ENCODE measurements at places on chromosomes 3 and 15.

GRCh38 chr3:48400824-48401433, 28.9 kb downstream of the FBXW12 start:
- ATAC-seq: peak; percentile 32

DNA sequence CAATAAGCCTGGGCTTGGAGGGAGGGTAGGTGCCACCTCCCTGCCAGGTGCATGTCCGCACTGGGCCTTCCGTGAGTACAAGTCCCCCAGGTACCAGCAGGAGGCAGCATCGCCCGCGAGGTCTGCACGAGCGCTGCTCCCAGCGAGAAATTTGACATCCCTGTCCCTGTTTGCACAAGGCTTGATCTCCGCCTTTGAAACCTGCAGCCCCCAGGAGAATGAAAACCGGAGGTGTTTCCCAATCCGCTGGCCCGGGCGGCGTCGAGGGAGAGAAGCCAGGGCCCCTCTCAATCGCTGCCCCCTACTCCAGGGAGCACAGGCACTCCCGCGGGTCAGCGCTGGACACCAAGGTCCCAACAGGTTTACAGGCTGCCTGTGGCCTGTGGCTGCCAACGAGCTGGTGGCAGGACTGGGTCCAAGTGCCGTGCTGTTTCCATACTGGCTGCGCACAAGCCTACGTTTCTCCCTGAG, 961 bp downstream of the HAPLN3 start:
- ATAC-seq: peak; percentile 13

GRCh38 chr3:130354430-130354829, 9.0 kb downstream of the COL6A5 start:
- peak; percentile 48 for ATAC-seq

- peak; percentile 80 for ATAC-seq
Measured at GRCh38 chr3:43998836-43999727, 242.6 kb upstream of the TOPAZ1 start.

GRCh38 chr15:43517354-43518196, at the start of gene MAP1A:
Gene MAP1A (plus strand): TSS chr15:43517608. CDS start chr15:43521474, 3,866 bp downstream.
- peak; percentile 66 for ATAC-seq

- peak; percentile 59 for ATAC-seq
Measured at GRCh38 chr3:190504354-190505125, 9.3 kb upstream of the IL1RAP start.

- ATAC-seq: peak; percentile 44
Measured at GRCh38 chr3:182490596-182491491, 302.5 kb upstream of the ATP11B start.

DNA sequence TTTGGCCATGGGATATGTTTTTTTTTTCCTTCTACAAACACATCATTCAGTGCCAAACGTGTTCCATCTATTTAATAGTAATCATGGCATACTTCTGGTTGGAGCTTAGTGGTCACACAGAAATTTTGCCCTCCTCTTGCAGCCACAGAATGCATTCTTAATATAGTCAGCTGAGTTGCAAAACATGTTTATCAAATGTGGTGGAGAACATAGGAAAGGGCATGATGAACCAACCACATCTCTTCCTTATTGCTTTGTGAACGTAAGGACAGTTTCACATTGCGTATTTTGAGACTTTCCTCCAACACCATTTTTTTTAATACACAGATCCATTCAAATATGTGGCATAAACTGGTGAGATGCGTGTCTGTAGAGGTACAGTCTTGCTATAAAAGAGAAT, 106.8 kb downstream of the BBX start:
- ATAC-seq: no peak

- ATAC-seq: peak; percentile 80
Measured at GRCh38 chr15:40098489-40099261, 10.0 kb downstream of the BMF start.

GRCh38 chr3:61449327-61450040, 111.9 kb upstream of the PTPRG start:
- ATAC-seq: no peak

GRCh38 chr3:194315965-194316361, 35.2 kb downstream of the CPN2 start:
- peak; percentile 54 for ATAC-seq

DNA sequence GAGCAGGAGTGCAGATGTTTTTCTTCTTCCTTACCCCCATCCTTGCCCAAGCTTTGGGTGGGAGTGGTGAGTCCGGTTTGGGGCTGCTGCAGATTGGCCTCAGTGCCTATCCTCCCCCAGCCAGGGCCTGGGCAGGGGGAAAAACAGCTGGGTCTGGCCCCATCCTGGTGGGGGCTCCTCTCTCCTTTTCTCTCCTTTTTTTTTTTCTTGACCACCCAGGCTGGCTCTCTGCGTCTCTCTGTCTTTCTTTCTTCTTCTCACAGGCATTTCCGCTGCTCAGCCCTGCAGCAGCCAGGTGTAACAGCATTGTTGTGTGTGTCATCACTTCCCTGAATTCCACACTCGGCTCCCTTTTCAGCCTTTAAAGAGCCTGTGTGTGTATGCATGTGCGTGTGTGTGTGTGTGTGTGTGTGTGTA, 2.0 kb downstream of the FOXL2NB start:
- no peak for ATAC-seq

- peak; percentile 52 for ATAC-seq
Measured at GRCh38 chr3:186985661-186986364, 55.5 kb downstream of the ST6GAL1 start.

GRCh38 chr3:195078891-195079440, 192.0 kb downstream of the XXYLT1 start:
- no peak for ATAC-seq

GRCh38 chr3:153967260-153967659, 153.9 kb upstream of the ARHGEF26 start:
- ATAC-seq: no peak

DNA sequence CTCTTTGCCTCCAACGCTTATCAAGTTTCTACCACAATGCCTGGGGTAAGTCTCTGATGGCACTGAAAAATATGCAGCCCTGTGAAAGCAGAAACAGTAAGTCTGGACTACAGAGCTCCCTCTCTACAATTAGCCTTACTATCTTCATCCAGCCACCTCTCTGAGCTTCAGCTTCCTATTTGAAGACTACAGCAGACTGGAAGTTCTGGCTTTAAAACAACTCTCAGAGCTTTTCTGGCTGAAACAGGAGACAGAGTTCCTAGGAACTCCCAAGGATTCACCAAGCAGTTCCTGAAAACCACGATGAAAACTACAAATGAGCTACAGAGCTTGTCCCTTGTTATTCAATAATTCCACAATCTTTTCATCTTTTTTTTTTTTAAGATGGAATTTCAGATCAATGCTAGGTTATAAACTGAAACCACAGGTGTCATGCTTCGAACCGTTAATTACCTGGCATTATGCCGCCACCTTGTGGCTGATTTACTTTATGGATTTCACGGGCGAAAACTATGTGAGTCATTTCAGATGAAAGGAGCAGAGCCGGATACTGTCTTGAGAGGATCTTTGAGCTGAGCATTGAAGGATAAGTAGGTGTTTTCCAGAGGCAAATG, 3.9 kb downstream of the CRYGS start:
- ATAC-seq: peak; percentile 95

- no peak for ATAC-seq
Measured at GRCh38 chr15:68684476-68684875, 105.7 kb downstream of the CORO2B start.

All from motor neuron (in vitro differentiated cells).